Thymus (tissue), 14 donors: ENCODE measurements at places on chromosomes 11 and 22. TPM values are rescaled to one million over a fixed set of nuclear protein-coding genes. Genes with fewer than 3 reads are reported as not detected.

- no peak for DNase-seq
Measured at GRCh38 chr11:119347242-119347641, 737 bp upstream of the MFRP start.

- no peak for DNase-seq
Measured at GRCh38 chr11:95566211-95566610, 223.4 kb downstream of the FAM76B start.

DNA sequence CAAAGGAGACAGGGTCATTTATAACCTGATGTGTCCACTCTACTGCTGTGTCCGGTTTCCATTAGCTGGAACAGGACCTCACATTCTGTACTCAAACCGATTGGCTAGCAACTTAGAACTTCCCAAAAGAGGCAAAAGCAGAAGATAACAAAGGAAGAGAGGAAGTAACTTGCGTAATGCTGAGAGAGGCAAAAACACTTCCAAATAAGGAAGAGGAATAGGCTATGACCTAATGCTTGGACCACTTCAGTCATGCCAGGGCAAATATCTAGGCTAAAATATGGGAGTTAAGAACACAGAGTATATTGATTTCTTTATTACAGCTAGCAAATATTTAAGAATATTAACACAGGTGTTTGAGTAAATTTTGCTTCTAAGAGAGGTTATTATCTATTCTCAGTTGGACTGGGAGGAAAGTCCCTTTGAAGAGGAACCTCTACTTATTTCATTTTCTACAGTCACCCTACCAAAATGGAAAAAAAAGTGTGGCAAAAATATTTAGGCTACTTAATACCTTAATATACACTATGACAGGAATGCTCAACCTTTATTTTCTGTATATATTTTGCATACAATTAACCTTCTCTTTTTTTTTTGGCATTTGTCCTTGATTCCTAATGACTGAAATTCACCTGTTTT is 499.8 kb upstream of the CHORDC1 start:
- no peak for DNase-seq

DNA sequence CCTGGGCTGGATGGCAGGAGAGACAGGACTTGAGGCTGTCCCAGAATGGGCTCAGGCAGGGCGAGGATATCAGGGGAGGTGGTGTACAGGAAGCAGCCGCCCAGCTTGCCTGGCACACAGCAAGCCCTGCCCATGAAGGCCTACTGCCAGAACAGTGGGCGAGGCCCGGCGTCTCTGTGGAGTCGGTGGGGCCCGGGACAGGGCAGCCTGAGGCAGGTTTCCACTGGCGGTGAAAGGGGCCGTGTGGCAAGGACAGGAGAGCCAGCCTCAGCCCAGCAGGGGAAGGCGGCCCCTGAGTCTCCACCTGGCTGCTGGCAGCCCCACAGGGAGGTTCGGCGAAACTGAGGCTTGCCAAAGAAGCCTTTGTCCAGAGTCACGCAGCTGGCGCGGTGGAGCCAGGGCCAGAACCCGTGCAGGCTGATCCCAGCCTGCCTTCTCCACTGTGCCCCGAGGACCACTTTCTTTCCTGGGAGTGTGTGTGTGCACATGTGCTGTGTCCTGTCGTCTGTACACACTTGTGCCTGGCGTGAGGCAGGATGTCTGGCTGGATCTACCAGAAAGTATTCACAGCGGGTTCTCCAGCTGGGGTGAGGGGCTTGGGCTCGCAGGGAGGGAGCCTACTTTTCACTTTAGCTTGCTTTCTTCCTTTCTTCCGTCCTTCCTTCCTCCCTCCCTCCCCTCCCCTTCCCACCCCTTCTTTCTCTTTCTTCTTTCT is 1.2 kb downstream of the TSPO start:
- DNase-seq: no peak

SLC5A12 gene
- 0.05 TPM for total RNA-seq

DNA sequence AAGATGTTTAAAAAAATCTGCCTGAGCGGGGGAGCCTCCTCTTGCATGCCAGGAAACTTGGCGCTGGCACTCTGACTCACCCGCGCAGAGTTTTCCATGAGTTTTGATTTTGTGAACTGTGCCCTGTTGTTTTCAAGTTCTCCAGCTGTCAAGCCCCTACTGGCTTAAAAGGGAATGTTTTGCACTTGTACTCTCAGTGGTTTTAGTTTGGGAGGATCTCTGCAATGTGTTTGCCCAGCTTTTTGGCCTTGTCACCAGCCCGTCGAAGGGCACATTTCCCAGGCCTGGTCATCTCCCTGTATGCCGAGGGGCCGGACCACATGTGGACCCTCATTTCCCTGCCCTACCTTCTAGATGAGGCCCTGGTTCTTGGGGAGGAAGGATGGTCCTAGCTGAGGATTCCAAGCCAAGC is 12.2 kb downstream of the MRGPRF start:
- DNase-seq: no peak

GRCh38 chr11:27402450-27402849 is 39.4 kb upstream of the CCDC34 start:
- no peak for DNase-seq

DNA sequence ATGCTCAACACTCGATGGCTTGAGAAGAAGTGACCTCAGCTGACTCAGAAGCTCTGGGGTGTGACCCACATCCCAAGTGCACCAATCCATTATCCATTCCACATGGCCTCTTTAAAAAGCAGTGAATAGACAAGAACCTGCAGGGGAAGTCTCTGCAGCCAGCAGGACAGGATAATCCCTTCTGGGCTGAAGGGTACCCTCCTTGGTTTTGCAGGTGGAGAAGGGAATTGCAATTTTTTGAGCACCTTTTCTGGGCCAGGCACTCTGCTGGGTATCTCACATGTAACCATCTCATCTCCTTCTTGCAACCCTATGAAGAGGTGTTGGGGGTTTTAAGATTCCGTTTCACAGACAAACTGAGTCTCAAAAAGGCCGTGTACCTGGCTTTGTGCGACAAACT is 76.6 kb downstream of the MYO18B start:
- DNase-seq: no peak

DNA sequence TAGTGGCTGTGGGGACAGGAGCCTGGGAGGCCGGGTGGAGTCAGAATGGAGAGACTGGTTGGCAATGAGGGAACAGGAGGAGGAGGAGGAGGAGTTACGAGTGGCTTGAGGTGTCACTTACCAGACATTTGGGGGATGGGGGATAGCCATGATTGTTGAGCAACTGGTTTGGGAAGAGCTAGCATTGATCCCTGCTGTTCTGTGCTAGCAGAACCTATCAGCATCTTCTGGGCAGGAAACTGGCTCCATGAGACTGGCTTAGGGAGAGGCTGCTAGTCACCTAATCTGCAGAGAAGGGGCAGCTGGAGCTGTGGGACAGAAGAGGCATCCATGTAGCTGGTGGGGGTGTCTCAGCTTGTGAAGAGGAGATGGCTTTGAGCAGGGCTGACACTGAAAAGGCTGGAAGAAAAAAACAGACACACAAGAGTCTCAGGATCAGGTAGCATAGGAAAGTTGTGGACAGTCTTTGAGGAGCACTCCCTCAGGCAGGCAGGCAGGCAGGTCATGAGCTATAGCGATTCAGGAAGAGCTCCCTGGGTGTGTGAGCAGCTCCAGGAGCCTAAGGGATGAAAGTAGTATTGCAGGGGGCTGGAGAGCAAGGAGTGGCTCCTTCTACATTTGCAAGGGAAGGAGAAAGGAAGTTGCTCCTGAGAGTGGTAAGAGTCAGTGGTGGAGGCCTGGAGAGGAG is 22.3 kb downstream of the PIK3IP1 start:
- no peak for DNase-seq

DNA sequence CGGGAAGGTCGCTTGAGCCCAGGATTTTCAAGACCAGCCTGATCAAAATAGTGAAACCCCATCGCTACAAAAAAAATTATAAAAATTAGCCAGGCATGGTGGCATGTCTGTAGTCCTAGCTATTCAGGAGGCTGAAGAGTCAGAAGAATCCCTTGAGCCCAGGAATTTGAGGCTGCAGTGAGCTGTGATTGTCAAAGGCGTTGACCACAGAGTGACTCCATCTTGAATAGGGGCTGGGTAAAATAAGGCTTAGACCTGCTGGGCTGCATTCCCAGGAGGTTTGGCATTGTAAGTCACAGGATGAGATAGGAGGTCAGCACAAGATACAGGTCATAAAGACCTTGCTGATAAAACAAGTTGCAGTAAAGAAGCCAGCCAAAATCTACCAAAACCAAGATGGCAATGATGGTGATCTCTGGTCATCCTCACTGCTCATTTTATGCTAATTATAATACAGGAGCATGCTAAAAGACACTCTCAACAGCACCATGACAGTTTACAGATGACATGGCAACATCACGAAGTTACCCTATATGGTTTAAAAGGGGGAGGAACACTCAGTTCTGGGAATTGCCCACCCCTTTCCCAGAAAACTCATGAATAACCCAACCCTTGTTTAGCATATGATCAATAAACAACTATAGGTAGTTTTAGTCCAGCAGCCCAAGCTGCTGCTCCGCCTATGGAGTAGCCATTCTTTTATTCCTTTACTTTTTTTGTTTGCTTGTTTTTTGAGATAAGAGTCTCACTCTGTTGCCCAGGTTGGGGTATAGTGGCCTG is 2.8 kb upstream of the RDX start:
- no peak for DNase-seq

TRIM48 gene
- not detected for total RNA-seq

- DNase-seq: no peak
Measured at GRCh38 chr11:116501728-116502127, 271.1 kb downstream of the BUD13 start.

MAPK8IP2 gene
- 0.33 TPM for total RNA-seq

DNA sequence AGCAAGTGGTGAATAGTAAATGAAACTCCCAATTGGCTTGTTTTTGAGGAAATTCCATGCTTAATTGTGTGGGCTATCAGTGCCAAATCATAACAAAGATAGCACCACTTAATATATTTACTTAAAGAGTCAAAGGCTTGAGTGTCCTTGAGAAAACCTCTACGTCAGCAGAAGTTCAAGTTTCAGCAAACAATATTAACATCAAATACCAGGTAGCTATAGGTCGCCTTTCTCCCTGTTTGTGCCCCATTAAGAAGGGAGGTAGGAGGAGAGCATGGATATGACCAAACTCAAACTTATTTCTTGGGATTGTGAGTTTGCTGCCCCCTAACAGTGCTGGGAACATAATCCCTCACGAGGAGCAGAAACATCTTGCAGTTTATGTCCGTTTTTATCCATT is 105.6 kb upstream of the SYN3 start:
- no peak for DNase-seq

- DNase-seq: no peak
Measured at GRCh38 chr22:20243537-20244249, 24.4 kb downstream of the RTN4R start.

GRCh38 chr11:75237050-75237449 is 3.5 kb upstream of the TPBGL start:
- DNase-seq: no peak

GRCh38 chr11:66006891-66007176 is 4.5 kb downstream of the BANF1 start:
- no peak for DNase-seq

GRCh38 chr11:96341211-96342013 is 1.6 kb downstream of the MAML2 start:
- no peak for DNase-seq

GRCh38 chr22:47495110-47495509 is 732.7 kb downstream of the TBC1D22A start:
- no peak for DNase-seq

ZBED5 gene
- 55.1 TPM for total RNA-seq

DNA sequence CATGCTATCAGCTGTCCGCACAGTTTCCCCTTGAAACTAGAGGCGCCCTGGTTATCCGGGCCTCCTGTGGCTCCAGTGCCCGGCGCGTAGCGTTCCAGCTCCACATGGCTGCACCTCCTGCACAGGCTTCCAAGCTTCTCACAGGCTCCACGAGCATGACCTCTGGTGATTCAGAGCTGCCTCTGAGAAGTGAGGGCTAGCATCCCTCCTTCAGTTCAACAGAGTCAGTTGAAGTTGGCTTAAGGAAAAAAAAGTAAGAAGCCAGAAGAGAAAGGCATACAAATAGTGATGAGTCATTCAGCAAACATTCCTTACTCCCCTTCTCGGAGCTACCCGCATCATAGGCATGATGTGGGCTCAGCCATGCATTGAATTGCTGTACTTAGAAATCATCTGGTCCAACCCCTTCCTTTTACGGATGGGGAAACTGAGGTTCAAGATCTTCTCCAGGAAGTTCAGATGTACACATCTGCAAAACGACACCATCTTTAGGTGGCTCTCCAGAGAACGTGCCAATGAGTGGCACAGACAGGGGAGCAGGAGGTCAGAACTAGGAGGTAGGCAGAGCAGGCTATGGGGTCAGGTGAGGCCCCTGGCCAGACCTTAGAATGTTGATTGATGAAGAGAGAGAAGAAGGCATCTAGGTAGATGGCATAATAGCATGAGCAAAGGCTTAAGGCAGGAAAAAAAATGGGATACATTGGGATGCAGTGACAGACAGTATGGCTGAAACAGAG is 216.3 kb upstream of the TBCEL start:
- no peak for DNase-seq

RHOG gene
- total RNA-seq: 35.1 TPM

C22orf42 gene
- 0.19 TPM for total RNA-seq

PTPRJ gene
- 7.5 TPM for total RNA-seq

CEP126 gene
- 0.42 TPM for total RNA-seq

DNA sequence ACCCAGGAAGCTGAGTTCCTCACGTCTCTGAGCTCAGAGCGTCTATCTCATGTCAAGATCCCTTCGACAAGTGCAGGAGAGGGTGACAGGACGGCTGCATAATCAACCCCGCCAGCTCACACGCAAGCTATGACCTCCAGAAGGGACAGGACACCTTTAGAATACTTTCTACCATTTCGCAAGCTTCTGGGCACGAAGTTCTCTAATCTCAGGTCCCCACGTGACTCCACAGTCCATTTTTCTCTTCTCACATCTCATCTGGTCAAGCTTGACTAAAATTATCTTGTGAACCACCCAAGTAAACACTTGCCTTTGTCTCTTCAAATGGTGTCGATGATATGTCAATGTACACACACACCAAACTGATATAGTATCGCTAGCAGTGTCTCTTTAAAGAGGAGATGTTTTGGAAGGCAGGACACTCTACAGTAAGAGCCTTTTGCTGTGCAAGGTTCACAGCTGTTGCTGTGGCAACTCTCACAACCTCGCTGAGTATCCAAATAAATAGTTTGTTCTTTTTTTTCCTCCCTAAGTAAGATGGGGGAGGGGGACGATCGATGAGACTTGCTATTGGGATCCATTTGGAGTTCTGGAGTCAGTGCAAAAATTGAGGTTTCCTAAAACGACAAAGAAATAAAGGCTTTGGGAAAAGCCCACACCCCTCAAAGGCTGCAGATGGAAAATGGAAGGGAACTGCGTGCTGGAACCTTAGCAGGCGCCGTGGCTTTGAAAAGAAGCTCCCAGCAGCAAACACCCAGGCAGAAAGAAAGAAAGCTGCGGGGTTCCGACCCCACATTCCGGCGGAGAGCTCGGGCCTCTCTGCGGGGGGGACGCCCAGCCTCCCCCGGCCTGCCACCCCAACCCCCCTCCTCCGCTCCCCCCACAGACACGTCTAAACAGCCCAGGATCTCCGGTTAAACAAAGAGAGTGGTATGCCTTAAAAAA is 215.4 kb upstream of the UBASH3B start:
- DNase-seq: no peak

SYVN1 gene
- total RNA-seq: 3.6 TPM

- DNase-seq: no peak
Measured at GRCh38 chr11:100908746-100909145, 220.9 kb downstream of the PGR start.

RASD2 gene
- total RNA-seq: 0.14 TPM

- no peak for DNase-seq
Measured at GRCh38 chr11:15663777-15664218, 549.1 kb downstream of the INSC start.

GRCh38 chr11:3849297-3849874 is 6.1 kb upstream of the STIM1 start:
- no peak for DNase-seq
